ENCODE measurements at places on chromosomes 4 and X. TPM values are rescaled to one million over a fixed set of nuclear protein-coding genes. Genes with fewer than 3 reads are reported as not detected.

- DNase-seq, result no peak
Measured at GRCh38 chrX:17685026-17685425, 52.3 kb upstream of the SCML1 start.

- no peak for DNase-seq
Measured at GRCh38 chr4:176607807-176608206, 184.9 kb downstream of the VEGFC start.

The NSG1 gene
- 5.4 TPM for polyA plus RNA-seq

DNA sequence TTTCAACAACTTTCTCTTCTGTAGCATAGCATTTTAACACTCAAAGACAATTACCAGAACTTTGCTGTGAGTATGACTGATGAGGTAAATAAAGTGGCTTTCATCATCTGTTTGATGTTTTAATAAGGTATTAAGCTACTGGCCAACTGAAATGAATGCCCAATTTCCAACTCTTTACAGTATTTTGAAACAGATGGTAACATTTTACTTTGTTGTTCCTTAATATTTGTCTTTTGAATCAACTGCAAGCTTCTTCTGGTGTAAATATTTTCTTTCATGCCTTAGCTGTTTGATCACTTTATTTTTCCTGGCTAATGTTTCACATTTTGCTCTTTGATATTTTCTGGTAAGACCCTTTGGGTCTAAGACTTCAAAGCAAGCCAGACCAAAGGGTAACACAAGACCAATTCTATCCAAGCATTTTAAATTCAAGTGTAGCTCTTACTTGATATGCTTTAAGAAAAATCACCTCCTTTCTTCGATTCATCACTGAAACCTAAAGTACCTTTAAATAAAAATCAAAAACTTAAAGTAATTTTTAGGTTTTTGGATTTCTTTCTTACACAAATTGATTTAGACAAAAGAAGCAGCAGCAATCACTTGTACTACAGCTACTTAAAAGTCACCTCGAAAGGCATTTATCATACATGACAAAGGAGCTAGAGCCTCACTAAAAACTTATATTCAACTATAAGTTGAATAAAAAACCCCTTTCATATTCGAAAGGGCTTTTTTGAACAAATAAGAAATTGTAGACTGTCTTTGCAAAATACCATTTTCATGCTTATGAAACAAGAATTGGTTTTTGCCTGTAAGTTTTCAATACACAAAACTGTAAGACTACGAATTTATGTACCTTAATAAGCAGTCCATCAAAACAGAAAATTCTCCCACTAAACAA, 57.6 kb downstream of the TBCK start:
- no peak for DNase-seq

The SNCA gene
- 55.4 TPM for polyA plus RNA-seq

DNA sequence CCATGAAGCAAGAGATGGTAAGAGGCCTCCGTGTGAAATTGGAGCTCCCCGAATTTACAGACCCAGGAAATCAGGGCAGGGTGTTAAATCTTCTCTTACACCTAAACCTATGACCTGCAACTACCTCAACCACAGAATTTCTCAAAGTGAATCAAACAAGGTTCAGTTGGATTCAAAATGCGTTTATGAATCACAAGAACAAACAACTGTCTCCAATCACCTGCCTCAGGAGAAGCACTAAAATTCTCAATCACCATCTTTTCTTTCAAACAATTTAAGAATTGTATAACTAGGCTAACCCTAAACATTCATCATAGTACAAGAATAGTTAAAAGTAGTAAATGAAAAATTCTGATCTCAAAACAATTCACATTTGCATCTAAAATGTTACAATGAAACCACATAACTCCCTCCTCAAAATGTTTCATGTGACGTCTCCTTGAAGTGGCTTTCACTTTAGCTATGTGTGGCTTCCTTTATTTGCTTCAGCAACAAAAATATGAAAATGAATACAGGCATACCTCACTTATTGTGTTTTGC, 19.2 kb downstream of the PPP3CA start:
- DNase-seq, result no peak

The ZNF711 gene
- 80.0 TPM for polyA plus RNA-seq

The PHEX gene
- polyA plus RNA-seq, result 0.48 TPM

- no peak for DNase-seq
Measured at GRCh38 chr4:84032372-84032771, 466.7 kb downstream of the NKX6-1 start.

The PSMD10 gene
- 70.6 TPM for polyA plus RNA-seq

- DNase-seq, result no peak
Measured at GRCh38 chr4:14853176-14853943, 148.9 kb upstream of the CPEB2 start.

The GSX2 gene
- polyA plus RNA-seq, result not detected

- DNase-seq, result no peak
Measured at GRCh38 chrX:129496625-129497024, 26.7 kb downstream of the SMARCA1 start.

GRCh38 chr4:114378305-114378903, 220.2 kb upstream of the UGT8 start:
- DNase-seq, result no peak

DNA sequence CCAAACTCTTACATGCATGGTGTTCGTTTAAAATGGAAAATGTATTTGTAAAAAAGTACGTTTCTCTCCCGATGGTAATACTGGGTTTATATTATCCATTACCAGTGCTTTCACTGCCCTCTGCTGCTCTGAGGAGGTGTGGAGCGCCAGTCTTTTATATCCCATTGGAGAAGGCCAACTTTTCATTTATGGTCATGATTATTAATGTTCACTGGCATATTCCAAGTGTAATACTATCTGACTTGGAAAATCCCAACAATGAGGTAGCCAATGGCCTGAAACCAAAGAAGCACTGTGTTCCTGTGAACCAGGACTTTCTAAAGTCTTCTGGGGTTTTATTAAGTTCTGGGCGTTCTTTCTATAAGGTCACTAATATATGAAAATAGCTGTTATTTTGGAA, 80.7 kb downstream of the SYNPO2 start:
- no peak for DNase-seq

- no peak for DNase-seq
Measured at GRCh38 chrX:55159551-55159950, 60.6 kb upstream of the PAGE5 start.

The TMEM150C gene
- polyA plus RNA-seq, result 26.7 TPM

The MAGEA3 gene
- polyA plus RNA-seq, result not detected

The DCAF12L2 gene
- polyA plus RNA-seq, result 1.7 TPM

GRCh38 chrX:809081-809480, 178.5 kb downstream of the SHOX start:
- no peak for DNase-seq

DNA sequence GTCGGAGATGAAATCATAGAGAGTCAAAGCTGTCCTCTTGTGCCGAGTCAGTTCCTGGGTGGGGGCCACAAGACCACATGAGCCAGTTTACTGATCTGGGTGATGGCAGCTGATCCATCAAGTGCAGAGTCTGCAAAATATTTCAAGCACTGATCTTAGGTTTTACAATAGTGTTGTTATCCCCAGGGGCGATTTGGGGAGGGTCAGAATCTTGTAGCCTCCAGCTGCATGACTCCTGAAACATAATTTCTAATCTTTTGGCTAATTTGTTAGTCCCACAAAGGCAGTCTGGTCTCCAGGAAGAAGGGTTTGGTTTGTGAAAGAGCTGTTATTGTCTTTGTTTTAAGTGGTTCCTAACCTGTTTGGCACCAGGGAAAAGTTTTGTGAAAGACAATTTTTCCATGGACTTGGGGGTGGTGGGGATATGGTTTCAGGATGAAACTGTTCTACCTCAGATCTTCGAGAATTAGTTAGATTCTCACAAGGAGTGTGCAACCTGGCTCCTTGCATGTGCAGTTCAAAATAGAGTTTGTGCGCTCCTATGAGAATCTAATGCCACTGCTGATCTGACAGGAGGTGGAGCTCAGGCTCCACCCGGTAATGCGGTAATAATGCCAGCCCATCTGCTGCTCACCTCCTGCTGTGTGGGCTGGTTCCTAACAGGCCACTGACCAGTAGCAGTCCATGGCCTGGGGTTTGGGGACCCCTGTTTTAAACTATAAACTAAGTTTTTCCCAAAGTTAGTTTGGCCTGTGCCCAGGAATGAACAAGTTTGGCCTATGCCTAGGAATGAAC, 29.2 kb downstream of the METAP1 start:
- no peak for DNase-seq

DNA sequence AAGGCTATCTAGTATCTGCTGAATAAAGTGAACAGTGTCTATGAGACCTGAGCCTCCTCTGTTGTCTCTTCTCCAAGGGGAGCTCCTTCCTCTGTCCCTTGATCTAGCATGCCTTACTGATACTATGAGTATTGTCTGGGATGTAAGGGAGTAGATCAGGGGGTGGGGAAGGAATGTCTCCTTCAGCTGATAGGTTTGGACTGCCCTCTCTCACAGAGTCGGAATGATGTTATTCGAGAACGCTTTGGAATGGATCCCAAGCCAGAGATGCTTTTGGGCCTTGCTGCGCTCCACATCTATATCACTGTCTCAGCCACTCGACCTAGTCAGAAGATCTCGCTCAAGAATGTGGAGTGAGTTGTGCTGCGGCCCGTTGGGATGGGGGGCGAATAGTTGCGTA, 68.3 kb upstream of the PRPS1 start:
- no peak for DNase-seq

DNA sequence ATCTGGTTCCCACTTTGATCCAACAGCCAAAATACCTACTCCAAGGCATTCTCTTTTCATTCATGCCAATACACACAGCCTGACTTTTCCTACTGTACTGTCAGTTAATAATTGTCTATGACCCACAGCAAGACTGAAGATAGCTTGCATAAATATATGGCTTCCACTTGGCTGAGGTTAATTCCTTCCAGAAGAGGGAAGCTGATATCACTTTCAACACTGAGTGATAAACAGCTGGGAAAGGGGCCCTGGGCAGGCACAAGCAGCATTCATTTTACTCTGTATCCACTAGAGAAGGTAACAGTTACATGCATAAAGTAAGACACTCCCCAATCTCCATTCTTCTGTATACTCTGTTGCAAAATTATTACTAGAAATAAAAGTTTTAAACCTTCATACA, 200.2 kb upstream of the UGT8 start:
- DNase-seq, result no peak

DNA sequence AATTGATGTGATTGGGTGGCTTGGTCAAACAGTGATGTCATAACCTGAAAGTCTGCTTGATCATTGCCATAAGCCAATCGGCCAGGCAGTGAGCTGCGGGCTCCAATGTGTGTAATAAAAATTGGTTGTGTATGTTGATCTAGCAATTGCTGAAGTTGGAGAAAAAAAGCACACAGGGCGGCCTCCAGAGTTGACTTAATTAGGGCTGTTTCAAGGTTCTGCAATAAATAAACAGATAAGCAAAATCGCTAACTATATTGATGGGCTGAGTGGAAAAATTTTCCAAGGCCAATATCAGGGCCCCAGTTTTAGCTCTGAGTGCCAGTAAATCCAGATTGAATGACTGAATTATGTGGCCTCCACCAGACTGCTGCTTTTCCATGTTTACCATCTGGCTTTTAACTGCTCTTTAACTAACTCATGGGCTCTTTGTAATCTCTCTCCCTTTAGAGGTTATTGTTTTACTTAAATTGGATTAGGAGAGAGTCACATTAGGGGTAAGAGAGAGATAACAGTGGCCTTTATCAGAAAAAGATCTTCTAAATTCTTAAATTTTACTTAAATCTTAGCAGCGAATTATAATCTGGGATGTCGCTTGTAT, 160.6 kb upstream of the WDFY3 start:
- no peak for DNase-seq
